ENCODE measurements at places on chromosomes 13 and 19. TPM values are rescaled to one million over a fixed set of nuclear protein-coding genes. Genes with fewer than 3 reads are reported as not detected.

GRCh38 chr19:6498294-6499036, 3.6 kb downstream of the TUBB4A start:
- DNase-seq: no peak

GRCh38 chr19:46951171-46951986, 68.3 kb upstream of the NPAS1 start:
- no peak for DNase-seq

DNA sequence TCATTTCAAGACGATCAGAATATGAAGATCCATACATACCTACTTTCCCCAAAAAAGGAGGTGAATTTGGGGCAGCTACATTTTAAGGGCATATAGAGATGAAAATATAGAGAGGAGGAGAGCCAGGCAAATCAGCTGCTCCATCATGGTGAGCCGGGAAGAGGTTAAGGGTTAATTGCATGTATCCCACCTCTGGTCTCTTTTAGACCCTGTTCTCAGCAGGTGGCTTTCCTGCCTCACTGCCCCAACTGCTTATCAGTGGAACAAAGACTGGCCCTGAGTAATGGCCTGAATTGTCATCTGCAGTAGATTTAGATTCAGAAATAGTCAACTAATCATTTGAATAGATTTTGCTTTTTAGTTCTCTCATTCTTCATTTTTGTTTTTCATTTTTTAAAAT, 206.6 kb downstream of the SPRY2 start:
- DNase-seq: no peak

GRCh38 chr13:79485014-79485811, 4.3 kb downstream of the NDFIP2 start:
- peak; percentile 57 for DNase-seq

GRCh38 chr19:55345818-55346724, 6.4 kb downstream of the KMT5C start:
- DNase-seq: no peak

DNA sequence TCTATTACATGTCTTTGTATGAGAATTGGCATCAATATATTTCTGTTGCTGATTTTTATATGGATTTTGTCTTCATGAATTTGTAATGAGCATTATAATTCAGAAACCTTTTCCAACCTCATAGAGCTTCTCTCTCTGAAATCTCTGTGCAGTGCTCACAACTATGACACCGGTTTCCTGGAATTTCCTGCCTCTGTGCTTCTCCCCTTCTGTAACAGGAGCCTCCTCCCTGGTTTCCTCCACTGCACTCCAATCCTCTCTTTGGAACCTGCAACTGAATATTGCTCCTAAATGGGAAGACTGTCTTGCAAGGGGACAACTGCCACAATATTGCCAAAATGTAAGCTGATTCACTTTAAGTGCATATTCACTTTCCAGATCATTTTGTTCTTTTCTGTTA, 1147.9 kb downstream of the UQCRFS1 start:
- no peak for DNase-seq

- DNase-seq: no peak
Observed at GRCh38 chr19:46607448-46607841, 6.3 kb downstream of the CALM3 start.

DNA sequence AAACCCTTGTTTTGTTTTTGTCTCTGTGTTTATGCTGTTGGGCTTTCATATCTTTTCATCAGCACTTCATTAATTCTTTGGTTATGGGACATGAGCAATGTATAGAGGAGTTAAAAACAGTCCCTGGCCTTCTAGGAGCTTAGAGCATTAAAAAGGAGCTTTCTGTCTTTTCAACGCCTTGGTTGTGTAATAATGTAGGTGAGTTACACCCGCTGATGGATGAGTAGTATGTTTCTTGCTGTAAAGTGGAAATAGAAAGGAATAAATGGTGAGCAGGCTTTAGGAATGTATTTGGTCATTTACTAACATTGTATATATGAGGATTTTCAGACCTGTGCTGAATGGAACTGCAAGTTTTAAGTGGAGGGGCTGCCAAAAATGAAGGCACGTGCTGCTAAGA, 121.5 kb upstream of the RNF113B start:
- DNase-seq: no peak

DNA sequence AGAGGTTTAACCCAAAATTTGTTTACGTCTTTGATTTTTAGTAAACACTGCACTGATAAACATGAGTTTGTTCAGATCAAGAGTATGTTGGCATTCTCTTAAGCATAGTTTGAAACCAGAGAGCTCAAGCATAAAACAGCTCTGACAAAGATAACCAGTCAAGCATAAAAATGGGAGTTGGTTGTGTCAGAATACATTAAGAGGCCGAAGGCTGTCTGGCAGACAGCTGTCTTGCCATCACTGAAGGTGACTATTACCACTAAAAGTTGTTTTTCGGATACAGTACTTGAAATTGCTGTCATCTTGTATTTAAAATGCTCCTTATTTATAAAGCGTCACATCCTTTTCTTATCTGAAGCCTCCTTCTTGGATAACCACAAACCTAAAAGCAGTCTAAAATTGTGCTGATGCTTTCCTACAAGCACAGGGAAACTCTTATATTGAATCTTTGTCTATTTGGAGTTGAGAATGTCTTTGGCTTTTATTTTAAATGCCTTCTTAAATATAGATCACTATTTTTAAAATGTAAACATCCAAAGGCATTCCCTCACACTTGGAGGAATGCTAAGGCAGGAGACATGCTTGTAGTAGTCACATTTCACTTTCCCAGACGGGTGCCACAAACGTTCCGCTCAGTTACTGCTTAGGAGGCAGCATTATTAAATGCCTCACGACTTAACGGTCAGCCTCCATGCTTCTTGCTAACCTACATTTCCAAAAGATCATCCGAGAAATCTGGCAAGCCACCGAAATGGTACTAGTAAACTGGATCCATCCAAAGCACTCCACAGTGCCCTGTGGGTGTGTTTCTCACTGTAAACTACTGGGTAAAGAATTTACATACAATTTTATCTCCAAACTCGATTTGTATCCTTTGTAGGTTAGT, 1.5 kb downstream of the SMAD9 start:
- no peak for DNase-seq

GRCh38 chr13:94967183-94968039, 255.1 kb upstream of the SOX21 start:
- DNase-seq: no peak

GRCh38 chr19:35845215-35846037, 6.9 kb downstream of the NPHS1 start:
- no peak for DNase-seq

- DNase-seq: no peak
Observed at GRCh38 chr19:55536951-55537740, at the start of gene SBK2. Gene SBK2 (minus strand): TSS chr19:55537133. CDS start chr19:55536294, 839 bp downstream.

- DNase-seq: no peak
Observed at GRCh38 chr13:79966059-79966458, 374.9 kb downstream of the SPRY2 start.

RNF225 gene
- polyA plus RNA-seq: not detected

PTGIR gene
- 2.4 TPM for polyA plus RNA-seq

LIM2 gene
- not detected for polyA plus RNA-seq

PRR36 gene
- not detected for polyA plus RNA-seq

ZNF525 gene
- polyA plus RNA-seq: 1.6 TPM

Data from AG04450 (cell line).